ENCODE measurements at places on chromosomes 3 and 15.

DNA sequence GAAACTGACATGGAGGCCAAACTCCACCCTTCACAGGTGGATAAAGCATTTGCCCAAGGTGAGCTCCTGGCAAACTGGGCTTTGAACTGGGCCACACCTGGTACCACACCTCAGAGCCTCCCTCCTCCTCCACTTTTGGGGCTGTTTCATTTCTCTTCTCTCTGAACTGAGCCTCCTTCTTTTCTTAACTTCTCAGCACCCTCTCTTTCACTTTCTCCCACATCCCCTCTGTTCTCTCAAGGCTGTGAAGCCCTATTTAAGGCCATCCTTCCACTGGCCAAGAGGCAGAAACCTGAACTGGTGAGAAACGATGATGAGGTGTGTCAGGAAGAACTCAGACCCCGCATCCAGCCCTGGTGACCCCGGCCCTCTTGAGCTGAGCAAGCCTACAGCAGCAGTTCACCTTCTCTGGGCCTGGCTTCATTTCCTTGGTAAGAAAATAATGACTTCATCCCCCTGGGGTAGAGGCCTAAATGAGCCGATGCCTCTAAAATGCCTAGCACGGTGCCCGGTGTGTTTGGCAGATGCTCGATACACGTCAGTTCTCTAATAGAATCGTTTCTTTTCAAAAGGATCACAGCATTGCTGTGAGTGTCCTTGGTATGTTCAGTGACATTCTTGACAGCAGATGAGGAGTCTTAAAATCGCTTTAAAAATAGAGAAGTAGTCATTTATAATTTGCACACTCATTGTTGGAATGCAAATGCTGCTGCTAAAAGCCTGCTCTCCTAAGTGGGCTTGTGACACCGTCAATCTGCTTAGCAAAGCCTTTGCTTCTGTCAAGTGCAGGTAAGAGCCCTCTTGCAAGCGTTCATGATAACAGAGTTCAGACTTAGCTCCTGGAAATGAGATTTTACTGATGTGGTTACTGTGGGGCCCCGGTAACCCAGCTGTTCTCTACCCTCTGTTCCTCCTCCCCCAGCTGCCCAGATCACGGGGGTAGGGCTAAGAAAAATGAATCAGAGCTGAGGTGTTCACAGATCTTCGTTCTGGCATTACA lies 97.7 kb upstream of the ATP2B2 start:
- no peak for DNase-seq

- no peak for DNase-seq
Observed at GRCh38 chr15:39153716-39154115, 427.2 kb upstream of the THBS1 start.

- DNase-seq: no peak
Observed at GRCh38 chr15:51869060-51869421, 39.6 kb downstream of the TMOD3 start.

- DNase-seq: no peak
Observed at GRCh38 chr3:13886593-13887129, 6.8 kb upstream of the WNT7A start.

GRCh38 chr3:88611826-88612326 lies 462.1 kb downstream of the C3orf38 start:
- DNase-seq: no peak

- DNase-seq: no peak
Observed at GRCh38 chr3:72652395-72652794, 195.8 kb downstream of the SHQ1 start.

DNA sequence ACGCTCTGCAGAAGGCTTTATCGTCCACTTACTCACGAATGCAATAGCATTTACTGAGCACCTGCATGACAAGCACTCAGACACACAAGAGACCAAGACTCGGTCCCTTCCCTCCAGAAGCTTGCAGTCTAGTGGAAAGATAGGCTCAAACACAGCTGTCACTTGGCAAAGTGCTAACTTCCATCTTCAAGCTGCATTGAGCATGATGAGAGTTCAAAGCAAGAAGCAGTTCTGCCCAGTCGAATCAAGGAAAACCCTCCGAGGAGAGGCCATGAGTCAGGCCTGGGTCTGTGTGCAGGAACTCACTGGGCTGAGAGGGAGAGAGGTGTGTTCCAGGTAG lies 51.5 kb downstream of the C3orf20 start:
- no peak for DNase-seq

DNA sequence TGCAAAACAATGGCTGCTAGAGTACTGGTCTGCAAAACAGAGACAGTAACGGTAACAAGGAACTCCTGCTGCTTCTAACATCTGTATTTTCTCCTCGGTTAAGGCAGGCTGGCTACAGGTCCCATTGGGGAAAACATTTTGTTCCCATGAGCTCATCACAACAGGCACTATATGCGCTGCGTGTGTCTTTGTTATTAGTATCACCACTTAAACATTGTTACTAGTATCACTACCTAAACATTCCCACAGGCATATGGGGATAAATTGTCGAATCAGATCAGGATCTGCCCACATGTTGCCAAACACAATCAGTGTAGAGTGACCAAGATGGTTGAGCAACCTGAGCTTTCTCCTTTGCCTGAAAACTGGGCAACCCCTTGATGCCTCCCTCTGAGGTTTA lies 77.2 kb downstream of the TOP2B start:
- no peak for DNase-seq

DNA sequence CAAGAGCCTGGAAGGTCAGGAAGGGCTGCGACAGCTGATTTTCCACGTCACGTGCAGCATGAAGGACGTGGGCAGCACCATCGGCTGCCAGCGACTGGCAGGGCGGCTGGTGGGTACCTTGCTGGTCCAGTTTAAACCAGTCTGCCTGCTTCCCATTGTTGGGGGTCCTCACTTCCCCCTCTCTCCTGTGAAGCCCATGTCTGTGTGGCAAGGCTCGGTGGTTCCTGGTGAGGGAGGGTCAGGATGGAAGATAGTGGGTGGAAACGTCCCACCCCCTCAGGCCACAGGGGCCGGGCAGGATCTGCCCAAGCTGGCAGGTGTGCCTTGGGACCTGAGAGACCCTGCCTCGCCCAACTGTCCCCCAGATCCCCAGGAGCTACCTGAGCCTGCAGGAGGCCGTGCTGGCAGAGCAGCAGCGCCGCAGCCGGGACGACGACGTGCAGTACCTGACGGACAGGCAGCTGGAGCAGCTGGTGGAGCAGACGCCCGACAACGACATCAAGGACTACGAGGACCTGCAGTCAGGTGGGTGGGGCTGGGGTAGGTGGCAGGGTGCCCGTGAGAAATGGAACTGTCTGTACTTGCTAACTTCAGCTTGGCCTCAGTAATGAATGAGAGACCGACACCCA lies 108.2 kb downstream of the LRRK1 start:
- no peak for DNase-seq

- no peak for DNase-seq
Observed at GRCh38 chr3:177811112-177811511, 613.8 kb upstream of the TBL1XR1 start.

- DNase-seq: no peak
Observed at GRCh38 chr15:72175186-72176044, 22.2 kb downstream of the GRAMD2A start.

- DNase-seq: no peak
Observed at GRCh38 chr3:160027541-160028195, 39.0 kb downstream of the IL12A start.

DNA sequence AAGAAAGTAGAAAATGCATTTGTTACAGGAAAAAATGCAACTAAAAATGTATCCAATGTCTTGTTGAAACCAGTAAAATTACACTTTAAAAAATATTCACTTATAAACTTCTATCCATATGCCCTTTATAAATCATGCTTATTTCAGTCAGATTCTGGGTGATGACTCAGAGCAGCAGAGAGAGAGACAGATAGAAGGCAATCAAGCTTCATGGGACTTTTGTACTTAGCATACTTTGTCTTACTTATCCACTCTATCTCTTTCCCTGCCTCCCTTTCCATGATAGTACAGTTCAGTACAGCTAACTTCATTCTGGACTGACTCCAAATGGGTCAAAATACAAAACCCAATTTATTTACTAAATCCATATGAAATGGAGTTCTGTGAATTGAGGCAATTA lies 1438.2 kb downstream of the ZPLD1 start:
- no peak for DNase-seq

GRCh38 chr3:170098753-170099152 lies 61.0 kb downstream of the GPR160 start:
- DNase-seq: no peak

GRCh38 chr3:144549166-144549565 lies 577.5 kb downstream of the DIPK2A start:
- DNase-seq: no peak

GRCh38 chr3:100882571-100882984 lies 110.6 kb downstream of the ABI3BP start:
- no peak for DNase-seq

- DNase-seq: no peak
Observed at GRCh38 chr15:66932634-66933024, 132.8 kb upstream of the SMAD3 start.

- no peak for DNase-seq
Observed at GRCh38 chr3:131277836-131278497, 103.6 kb upstream of the NUDT16 start.

DNA sequence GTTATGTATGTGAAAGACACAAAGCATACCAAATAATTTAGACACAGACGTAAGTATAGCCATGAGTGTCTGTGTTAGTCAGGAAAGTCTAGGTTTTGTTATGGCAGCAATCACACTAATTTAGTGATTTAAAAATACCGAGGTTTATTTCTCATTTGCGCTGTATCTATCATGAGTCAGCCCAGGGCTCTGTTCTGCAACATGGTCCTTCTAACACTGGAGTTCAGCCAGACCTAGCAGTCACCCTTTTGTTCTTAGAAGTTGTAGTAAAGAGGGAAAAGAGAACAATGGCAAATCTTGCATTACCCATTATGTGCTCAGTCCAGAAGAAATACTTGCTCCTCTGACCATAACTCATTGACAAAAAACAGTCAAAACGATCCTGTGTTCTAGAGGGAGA lies 311.5 kb downstream of the NLGN1 start:
- DNase-seq: no peak

- no peak for DNase-seq
Observed at GRCh38 chr3:188421836-188422540, 268.0 kb downstream of the LPP start.

- no peak for DNase-seq
Observed at GRCh38 chr3:107660306-107660976, 137.7 kb downstream of the BBX start.

DNA sequence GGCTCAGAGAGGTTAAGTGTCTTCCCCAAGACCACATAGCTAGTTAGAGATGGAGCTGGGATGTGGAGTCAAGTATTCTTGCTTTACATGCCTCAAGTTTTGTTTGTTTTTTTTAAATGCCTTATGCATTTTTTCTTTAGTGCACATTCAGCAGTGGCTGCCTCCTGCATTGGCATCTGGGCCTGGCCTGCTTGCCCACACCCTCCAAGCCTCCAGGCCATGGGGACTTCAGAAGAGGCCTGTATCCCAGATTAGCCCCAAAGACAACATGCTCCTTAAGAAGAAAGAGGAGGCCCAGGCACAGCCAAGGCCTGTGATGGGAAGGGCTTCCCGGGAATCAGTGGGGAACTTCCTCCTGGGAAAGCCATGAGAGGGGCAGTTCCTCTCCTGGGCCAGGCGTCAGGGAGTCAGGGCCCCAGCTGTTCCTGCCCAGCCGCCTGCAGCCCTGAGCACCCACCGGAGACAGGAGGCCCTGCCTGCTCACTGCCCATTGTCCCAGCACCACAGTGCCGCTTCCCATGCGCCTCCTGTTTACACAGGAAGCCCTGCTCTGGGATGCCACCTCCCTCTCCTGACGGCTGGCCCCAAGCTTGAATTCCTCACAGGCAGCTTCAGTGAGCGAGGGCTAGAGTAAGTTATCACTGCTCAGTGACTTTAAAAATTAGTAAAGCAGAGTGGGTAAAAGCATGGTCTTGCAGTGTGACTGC lies 16.0 kb downstream of the FOXL2NB start:
- no peak for DNase-seq

DNA sequence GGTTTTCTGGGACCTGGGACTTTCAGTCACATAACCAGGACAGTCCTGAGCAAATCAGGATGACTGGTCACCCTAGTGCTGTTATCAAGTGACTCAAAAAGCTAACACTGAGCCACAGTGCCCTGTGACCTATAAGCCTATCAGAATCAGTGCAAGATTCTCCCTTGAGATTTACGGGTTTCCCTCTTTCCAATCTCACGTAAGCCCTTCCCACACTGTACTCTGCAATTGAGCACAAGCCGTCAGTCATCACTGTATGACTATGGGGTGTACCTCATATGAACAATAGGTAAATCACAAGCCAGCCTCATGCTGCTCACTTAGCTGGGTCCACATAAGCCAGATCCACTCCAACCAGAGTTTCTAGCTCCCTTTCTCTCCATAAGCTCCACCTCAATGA lies 21.0 kb upstream of the CLDN18 start:
- no peak for DNase-seq

DNA sequence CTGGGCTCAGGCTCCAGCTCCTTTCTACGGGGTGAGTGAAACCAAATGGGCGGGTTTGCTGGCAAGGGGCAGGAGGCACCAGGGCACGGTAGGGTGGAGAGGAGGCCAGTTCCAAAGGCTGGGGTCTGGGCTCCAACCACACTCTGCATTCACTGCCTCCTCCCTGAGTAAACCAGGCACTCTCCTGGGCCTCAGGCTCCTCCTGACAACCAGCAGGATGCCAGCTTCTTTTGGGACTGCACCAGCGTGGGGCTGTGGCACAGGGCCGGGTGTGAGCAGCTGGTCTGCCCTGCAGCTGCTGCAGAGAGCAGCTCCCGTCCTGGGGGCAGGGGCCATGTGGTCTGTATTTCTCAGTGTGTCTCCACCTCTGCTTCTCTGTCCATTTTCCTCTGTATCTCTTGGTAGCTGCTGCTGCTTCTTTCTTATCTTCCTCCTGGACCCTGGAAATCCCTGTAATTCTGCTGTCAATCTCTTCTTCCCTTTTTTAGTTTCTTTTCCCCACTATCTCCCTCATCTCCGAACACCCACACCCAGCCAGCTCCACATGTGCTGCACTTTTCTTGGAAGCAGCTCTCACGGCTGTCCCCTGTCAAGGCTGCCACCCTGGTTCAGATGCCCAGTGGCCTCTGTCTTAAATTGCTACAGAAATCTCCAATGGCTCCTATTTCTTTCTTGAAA lies 54.9 kb upstream of the TBC1D21 start:
- no peak for DNase-seq

DNA sequence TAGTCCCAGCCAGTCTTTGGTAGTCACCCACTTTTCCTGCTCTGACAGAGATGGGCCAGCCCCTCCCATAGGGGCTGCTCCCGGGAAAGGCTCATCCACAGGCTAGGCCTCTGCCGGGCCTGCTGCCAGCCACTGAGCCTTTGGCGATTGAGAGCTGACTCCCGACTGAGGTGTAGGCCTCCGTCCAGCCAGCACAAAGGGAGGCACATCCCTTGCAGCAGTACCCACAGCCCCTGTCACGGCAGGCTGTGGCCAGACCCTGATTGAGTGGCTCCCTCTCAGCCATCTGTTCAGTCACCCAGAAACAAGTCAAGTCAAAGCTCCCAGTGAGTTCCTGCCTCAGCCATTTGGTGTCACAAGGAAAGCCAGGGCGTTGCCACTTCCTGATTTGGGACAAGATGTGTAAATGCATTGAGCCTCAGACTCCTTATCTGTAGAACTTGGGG lies 6.2 kb upstream of the PAK6 start:
- DNase-seq: no peak

DNA sequence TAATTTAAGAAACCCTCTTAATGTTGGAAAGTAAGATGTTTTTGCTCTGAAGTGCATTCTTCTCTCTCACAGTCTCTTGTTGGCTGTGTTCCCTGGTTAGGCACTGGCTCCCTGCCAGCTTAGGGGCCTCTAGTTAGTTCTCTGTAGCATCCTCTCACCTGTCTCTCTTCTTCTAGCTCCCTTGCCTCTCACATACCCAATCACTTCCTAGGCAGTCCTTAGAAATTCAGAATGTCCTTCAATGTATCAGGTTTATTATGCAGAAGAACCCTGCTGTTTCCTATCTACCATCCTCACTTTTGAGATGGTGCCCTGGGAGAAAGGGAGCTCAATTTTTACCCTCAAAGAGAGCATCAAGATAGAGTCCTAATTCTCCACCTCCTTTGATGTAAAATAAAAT lies 36.2 kb upstream of the CPNE4 start:
- no peak for DNase-seq

All from esophagus squamous epithelium (tissue), 5 donors.